Activated CD8-positive, alpha-beta memory T cell treated with anti-CD3 and anti-CD28 coated beads, Interleukin-2, amount 10 ng/mL, durations not matched to agents 7 days and 5 days (primary cell): ENCODE measurements at places on chromosomes 1 and 21.
A peak's percentile ranks its signal among the peaks of the same experiment; 100 is the strongest.

DNA sequence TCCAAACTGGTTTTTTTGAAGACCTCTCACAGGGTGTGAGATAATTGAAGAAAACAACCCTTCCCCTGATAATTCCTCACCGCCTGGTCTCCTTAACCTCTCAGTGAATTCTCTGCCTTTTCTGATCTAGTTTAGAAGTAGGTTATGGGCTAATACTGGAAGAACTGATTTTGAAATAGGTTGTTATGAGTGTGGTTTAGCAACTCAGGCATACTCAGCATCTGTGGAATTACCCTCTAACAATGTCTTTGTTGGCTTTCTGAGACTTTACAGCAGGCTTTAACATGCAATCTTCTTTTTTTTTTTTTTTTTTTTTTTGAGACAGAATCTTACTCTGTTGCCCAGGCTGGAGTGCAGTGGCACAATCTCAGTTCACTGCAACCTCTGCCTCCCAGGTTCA, 10.3 kb upstream of the PLD5 start:
- H3K36me3 ChIP-seq = no peaks in the 10 kb centered on the region
- no peak for DNase-seq
- no peaks in the 10 kb centered on the region for H3K4me1 ChIP-seq
- no peak overlapping the region for H3K27ac ChIP-seq
- no peak overlapping the region for H3K4me3 ChIP-seq

GRCh38 chr21:37748351-37748750, 167.9 kb downstream of the KCNJ6 start:
- H3K4me1 ChIP-seq = no peaks in the 10 kb centered on the region
- H3K4me3 ChIP-seq = no peak overlapping the region
- no peaks in the 10 kb centered on the region for H3K36me3 ChIP-seq
- no peaks in the 10 kb centered on the region for H3K27me3 ChIP-seq
- H3K27ac ChIP-seq = no peak overlapping the region

GRCh38 chr1:53678507-53678906, 60.5 kb downstream of the GLIS1 start:
- no peaks in the 10 kb centered on the region for H3K36me3 ChIP-seq
- DNase-seq = no peak
- no peak overlapping the region for H3K27ac ChIP-seq
- H3K4me3 ChIP-seq = no peak overlapping the region
- H3K4me1 ChIP-seq = peaks cover 5% of the 10 kb centered on the region

GRCh38 chr1:62285984-62286785, 33.0 kb downstream of the KANK4 start:
- peaks cover 31% of the 10 kb centered on the region for H3K27me3 ChIP-seq
- H3K4me1 ChIP-seq = no peaks in the 10 kb centered on the region
- H3K4me3 ChIP-seq = no peak overlapping the region
- H3K27ac ChIP-seq = no peak overlapping the region

GRCh38 chr1:63063367-63063766, 259.0 kb upstream of the FOXD3 start:
- H3K27me3 ChIP-seq = no peaks in the 10 kb centered on the region
- H3K36me3 ChIP-seq = no peaks in the 10 kb centered on the region
- H3K4me1 ChIP-seq = no peaks in the 10 kb centered on the region
- H3K4me3 ChIP-seq = no peak overlapping the region
- H3K27ac ChIP-seq = no peak overlapping the region
- no peak for DNase-seq

DNA sequence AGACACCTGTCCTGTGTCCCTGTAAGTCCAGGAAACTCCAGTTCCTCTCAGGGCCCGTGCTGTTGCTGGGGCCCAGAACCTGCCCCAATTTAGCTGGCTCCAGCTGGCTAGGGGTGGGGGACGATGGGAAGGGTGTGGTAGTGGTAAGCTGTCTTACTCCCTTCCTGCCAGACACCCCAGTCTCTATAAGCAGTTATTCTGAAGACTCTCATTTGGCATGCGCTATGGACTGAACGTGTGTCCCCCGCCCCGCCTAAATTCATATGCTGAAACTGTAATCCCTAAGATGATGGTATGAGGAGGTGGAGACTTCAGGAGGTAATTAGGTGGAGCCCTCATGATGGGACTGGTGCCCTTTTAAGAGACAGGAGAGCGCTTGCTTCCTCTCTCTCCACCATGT, 82.0 kb downstream of the MAP3K7CL start:
- peaks cover 5% of the 10 kb centered on the region for H3K4me1 ChIP-seq
- peaks cover 2% of the 10 kb centered on the region for H3K36me3 ChIP-seq
- no peak for DNase-seq
- H3K4me3 ChIP-seq = no peak overlapping the region
- H3K27ac ChIP-seq = no peak overlapping the region

DNA sequence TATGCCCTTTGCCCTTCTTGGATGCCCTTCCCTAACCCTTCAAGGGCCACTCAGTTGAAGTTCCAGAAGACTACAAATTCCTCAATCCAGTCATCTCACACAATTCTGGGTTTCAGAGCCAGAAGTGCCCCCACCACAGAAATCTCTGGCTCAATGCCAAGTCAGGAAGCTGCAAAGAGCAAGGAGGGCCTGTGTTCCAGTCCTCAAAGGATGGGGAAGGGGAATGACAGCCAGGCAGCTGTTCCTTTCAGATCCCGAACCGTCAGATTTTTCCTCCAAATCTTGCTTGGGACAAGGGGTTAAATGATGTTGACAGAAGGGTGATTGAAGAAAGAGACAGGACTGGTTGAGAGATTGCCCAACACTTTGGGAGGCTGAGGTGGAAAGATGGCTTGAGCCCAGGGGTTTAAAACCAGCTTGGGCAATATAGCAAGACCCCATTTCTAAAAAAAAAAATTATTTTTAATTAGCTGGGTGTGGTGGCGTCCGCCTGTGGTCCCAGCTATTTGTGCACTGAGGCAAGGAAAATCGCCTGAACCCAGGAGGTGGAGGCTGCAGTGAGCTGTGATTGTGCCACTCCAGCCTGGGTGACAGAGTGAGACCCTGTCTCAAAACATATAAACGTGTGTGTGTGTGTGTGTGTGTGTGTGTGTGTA, 716 bp upstream of the HPDL start:
- H3K4me3 ChIP-seq = peak overlapping the region; percentile 80
- peaks cover 4% of the 10 kb centered on the region for H3K36me3 ChIP-seq
- peaks cover 24% of the 10 kb centered on the region for H3K4me1 ChIP-seq

DNA sequence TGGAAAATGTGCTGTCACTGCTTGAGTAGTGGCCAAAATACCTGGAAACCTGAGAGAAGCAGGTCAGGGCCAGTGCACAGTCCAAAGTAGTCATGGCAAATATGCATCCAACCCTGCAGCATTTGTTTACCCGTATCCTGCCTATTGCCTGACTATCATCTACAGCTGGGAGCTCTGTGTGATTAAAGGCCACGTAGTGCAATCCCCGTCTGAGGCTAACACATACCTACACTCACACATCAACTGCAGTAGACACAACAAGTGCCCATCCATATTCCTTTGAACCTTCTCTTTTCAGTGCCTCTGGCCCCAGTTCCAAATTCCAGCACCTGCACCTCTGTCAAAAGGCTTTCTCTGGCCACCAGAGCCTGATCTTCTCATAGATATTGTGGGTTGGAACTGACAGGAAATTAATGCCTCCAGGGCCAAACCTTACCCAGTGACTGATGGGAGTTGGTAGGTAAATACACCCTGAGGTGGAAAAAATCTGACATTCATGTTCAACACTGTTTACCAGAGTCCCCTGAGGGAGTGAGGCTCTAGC, 383.0 kb downstream of the SETD4 start:
- H3K4me3 ChIP-seq = no peak overlapping the region
- peaks cover 9% of the 10 kb centered on the region for H3K27me3 ChIP-seq
- H3K36me3 ChIP-seq = no peaks in the 10 kb centered on the region
- no peak for DNase-seq
- no peaks in the 10 kb centered on the region for H3K4me1 ChIP-seq
- no peak overlapping the region for H3K27ac ChIP-seq

DNA sequence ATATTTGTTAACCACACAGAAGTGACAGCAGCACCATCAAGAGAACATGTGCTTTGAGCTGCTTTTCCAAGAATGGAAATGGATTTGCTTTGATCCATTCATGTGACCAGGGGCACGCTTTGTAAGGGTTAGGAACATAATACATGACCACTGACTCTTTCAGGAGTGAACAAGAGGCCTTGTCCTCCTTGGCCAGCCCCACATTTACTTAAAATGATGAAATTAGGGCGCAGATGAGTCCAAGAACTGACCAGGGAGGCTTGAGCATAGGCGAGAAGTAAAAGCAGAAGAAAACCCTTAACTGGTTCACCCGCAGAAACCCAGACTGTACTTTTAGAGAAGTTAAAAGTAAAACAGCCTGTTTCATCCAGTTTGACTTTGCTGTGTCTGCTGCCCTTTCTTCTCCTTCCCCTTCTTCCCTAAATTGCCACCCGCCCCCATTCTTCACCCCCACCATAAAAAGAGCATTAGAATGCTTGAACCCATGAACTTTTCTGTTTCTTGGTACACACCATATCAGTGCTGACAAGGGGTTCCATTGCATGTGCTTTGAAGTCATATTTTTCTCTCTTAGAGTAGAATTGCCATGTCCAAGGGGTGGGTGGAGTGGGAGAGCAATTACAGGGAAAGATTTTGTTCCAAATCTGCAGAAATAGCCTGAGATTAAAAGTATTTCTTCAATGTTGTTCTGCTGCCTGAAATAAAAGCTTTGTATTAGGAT, 2.6 kb upstream of the GLUL start:
- no peak for DNase-seq
- H3K27ac ChIP-seq = no peak overlapping the region
- H3K4me3 ChIP-seq = no peak overlapping the region
- peaks cover 60% of the 10 kb centered on the region for H3K27me3 ChIP-seq

- H3K36me3 ChIP-seq = peaks cover 30% of the 10 kb centered on the region
- no peak overlapping the region for H3K4me3 ChIP-seq
- H3K4me1 ChIP-seq = peaks cover 6% of the 10 kb centered on the region
- no peaks in the 10 kb centered on the region for H3K27me3 ChIP-seq
- DNase-seq = no peak
Measured at GRCh38 chr1:229300099-229300757, 29.3 kb downstream of the RAB4A start.

GRCh38 chr21:15966651-15967050, 236.9 kb downstream of the USP25 start:
- no peak overlapping the region for H3K27ac ChIP-seq
- no peaks in the 10 kb centered on the region for H3K36me3 ChIP-seq
- DNase-seq = no peak
- H3K27me3 ChIP-seq = peaks cover 5% of the 10 kb centered on the region
- no peak overlapping the region for H3K4me3 ChIP-seq

- DNase-seq = no peak
- H3K4me1 ChIP-seq = no peaks in the 10 kb centered on the region
- no peak overlapping the region for H3K27ac ChIP-seq
- no peak overlapping the region for H3K4me3 ChIP-seq
- H3K27me3 ChIP-seq = no peaks in the 10 kb centered on the region
Measured at GRCh38 chr1:190067592-190067991, 410.1 kb downstream of the BRINP3 start.

DNA sequence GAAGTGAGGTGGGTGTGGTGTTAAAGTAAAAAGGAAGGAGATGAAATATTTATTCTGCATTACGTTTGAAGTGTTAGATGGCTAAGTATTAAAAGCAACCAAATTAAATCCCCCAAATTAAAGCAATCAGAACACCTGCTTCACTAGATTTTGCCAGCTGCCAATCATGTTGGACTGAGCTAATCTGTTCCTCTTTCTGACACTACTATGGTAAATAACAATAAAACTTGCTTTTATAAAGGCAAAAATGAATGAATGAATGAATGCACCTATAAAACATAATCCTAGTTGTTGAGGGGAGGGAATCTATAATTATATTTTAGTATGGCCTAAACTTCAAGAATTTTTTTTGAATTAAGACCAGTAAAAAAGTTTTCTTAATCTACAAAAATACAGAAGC, 51.0 kb downstream of the RAB3GAP2 start:
- H3K4me1 ChIP-seq = peaks cover 6% of the 10 kb centered on the region
- no peaks in the 10 kb centered on the region for H3K27me3 ChIP-seq
- no peak overlapping the region for H3K4me3 ChIP-seq
- DNase-seq = no peak

DNA sequence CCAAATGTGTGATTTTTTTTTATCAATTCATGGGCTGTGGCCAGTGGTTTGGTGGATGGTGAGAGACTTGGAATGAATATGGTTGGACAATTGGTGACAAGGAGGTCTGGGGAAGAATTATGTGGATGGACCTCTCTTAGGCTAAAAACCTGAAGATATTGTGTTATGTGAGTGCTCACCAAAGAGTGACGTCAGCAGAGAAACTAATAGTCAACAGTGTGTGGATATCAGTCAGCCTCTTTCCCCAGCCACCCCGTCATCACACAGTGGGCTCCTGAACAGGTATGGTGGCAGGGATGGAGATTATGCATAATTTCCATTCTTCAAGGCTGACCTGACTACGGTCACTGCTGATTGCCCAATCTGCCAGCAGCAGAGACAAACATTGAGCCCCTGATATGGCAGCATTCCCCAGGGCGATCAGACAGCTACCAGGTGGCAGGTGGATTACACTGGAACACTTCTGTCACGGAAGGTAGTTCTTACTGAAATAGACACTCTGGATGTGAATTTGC, 9.2 kb upstream of the OR2G2 start:
- no peak for DNase-seq
- H3K27me3 ChIP-seq = no peaks in the 10 kb centered on the region
- H3K4me3 ChIP-seq = no peak overlapping the region
- no peaks in the 10 kb centered on the region for H3K36me3 ChIP-seq
- no peaks in the 10 kb centered on the region for H3K4me1 ChIP-seq

DNA sequence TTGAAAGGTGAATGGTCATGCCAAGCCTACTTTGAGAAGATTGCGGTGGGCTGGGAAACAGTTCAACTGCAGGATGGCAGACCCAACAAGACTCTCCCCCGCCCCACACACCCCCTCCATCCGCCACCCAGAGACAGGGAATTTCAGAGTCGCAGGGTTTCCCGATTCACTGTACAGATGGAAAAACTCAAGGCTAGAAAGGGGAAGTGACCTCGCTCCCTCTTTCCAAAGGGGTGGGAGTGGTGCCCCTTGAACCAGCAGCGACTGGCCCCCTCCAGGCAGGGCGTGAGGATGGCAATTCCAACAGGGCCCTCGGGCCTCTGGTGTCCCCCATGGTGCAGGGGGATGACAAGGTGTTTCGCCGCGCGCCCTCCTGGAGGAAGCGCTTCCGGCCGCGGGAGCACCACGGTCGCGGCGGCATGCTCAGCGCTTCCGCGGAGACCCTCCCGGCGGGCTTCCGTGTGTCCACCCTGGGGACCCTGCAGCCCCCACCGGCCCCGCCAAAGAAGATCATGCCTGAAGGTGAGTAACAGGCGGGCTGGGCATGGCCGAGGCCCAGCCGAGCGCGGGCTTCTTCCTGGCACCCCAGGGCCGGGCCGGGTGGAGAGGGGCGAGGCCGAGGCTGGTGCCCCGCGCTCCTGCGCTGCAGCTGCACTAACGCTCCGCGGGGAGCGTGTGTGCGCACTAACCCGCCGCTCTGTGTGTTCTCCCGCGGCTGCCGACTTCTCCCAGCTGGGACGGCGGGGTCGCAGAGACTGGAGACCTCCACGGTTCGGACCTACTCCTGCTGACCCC, 10.4 kb downstream of the MYOG start:
- no peak overlapping the region for H3K27ac ChIP-seq
- peaks cover 4% of the 10 kb centered on the region for H3K4me1 ChIP-seq
- no peak overlapping the region for H3K4me3 ChIP-seq
- H3K36me3 ChIP-seq = peaks cover 5% of the 10 kb centered on the region
- H3K27me3 ChIP-seq = peaks cover 53% of the 10 kb centered on the region
